ENCODE measurements at places on chromosomes 6 and 20.

GRCh38 chr6:149271348-149272340, 45.9 kb upstream of the TAB2 start:
- no peak overlapping the region for H3K4me3 ChIP-seq
- H3K4me1 ChIP-seq, result no peaks in the 10 kb centered on the region
- H3K27ac ChIP-seq, result no peak overlapping the region
- DNase-seq, result no peak

DNA sequence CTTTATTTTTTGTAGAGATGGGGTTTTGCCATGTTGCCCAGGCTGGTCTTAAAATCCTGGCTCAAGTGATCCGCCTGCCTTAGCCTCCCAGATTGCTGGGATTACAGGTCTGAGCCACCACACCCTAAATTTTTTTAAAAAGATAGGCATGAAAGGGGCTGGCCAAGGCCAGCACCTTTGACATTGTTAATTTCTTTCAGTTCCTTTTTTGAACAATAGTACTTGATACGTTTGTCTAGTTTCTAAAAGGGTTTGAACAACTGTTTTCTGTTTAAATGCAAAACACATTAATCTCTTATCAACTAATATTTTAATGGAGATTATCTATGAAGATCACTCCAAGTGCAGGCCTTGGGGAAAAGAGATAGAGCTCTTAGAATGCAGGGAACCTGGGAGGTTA, 37.6 kb upstream of the PTPRK start:
- H3K36me3 ChIP-seq, result no peaks in the 10 kb centered on the region
- no peaks in the 10 kb centered on the region for H3K4me1 ChIP-seq
- H3K4me3 ChIP-seq, result no peak overlapping the region
- DNase-seq, result no peak
- H3K27ac ChIP-seq, result no peak overlapping the region

- no peak overlapping the region for H3K4me3 ChIP-seq
- H3K27me3 ChIP-seq, result no peaks in the 10 kb centered on the region
- DNase-seq, result peak; percentile 18
Observed at GRCh38 chr20:12171923-12172524, 254.3 kb downstream of the BTBD3 start.

GRCh38 chr20:53582574-53583351, 10.9 kb downstream of the ZNF217 start:
- peaks cover 80% of the 10 kb centered on the region for H3K4me1 ChIP-seq
- H3K4me3 ChIP-seq, result no peak overlapping the region
- peak; percentile 42 for DNase-seq
- no peaks in the 10 kb centered on the region for H3K36me3 ChIP-seq

DNA sequence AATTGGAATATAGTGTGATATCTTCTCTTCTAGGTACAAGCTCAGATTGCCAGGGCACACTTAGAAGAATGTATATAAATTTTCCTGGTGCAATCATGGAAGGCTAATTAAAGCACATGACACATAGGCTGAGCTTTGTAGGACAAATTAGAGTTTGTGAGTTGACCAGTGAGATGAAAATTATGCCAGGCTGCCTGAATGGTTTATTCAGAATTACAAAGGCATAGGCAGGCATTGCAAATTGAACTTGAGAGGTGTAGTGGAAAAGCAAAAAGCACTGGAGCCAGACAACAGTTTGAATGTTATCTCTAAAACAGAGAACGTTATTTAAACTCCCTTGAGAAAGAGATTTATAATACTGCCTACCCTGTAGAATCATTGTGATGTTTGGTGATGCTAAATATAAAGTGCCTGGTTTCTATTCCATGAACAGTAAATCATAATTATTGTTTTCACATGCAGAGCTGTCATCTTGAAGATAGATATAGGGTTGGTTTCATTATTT, 712.1 kb downstream of the TBC1D32 start:
- H3K4me3 ChIP-seq, result no peak overlapping the region
- no peak for DNase-seq
- H3K27me3 ChIP-seq, result no peaks in the 10 kb centered on the region
- no peaks in the 10 kb centered on the region for H3K36me3 ChIP-seq

GRCh38 chr6:165814679-165815078, 151.6 kb upstream of the PDE10A start:
- H3K4me1 ChIP-seq, result peaks cover 5% of the 10 kb centered on the region
- no peak overlapping the region for H3K27ac ChIP-seq
- no peaks in the 10 kb centered on the region for H3K27me3 ChIP-seq
- no peak for DNase-seq
- no peak overlapping the region for H3K4me3 ChIP-seq
- no peaks in the 10 kb centered on the region for H3K36me3 ChIP-seq

DNA sequence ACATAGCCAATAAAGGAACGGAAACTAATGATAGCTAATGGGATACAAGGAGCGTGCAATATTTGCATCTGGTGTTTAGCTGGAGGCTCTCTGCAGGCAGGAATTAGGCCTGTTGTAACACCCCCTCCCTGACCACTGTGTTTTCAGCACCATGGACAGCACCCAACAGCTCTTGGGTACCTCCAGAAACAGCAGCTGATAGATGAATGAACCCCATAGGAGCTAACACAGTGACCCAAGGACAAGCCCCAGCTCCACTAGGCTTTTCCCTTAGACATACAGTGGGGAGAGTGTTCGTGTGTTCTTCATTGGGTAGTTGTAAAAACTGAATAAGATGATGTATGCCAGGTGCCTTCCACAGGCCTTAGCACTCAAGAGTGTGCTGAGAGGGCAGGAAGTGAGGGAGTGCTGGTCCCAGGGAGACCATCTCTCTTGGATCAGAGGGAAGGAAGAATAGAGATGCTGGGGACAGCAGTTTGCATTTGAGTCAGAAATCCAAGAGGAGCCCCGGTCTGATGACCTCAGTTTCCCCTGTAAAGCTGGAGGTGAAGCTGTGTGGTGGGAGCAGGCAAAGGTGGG, 161.3 kb downstream of the PHACTR3 start:
- H3K27me3 ChIP-seq, result no peaks in the 10 kb centered on the region
- H3K27ac ChIP-seq, result no peak overlapping the region
- no peak overlapping the region for H3K4me3 ChIP-seq
- DNase-seq, result no peak

- DNase-seq, result no peak
- no peaks in the 10 kb centered on the region for H3K36me3 ChIP-seq
- H3K4me3 ChIP-seq, result no peak overlapping the region
- no peaks in the 10 kb centered on the region for H3K4me1 ChIP-seq
Observed at GRCh38 chr6:1062786-1063545, 248.9 kb upstream of the FOXQ1 start.

DNA sequence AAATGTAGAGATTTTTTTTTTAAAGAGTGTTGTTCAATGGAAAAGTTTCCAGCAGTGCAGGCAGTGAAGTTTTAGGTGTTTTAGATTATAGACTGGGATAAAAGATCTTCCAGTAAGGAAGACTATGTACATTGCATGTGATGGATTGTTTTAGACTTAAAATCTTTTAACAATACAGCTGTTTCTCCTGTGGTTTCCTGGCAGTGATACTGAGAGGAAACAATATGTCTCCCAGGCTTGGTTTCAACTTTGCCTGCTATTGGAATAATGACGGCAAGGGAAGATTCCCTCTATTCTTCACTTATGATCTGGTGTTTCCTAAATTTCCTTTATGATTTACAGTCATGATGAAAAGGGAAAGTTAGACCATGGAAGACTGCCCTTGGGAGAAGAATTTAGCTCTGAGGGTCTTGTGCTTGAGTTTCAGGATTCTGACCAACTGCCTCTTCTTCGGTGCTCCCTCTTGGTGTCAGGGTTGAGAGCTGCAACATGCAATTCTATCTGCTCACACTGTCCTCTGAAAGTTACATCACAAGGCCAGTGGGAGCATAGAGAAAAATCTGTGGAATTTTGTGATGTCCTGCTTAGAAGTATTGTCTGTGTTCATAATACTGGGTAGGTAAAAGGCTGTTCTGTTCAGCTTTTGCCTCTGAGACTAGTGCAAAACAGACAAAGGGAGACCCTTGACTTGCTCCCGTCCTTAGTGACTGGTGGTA, 262.8 kb upstream of the MAN1A1 start:
- no peak overlapping the region for H3K4me3 ChIP-seq
- no peak for DNase-seq
- H3K27me3 ChIP-seq, result no peaks in the 10 kb centered on the region
- H3K4me1 ChIP-seq, result no peaks in the 10 kb centered on the region
- H3K36me3 ChIP-seq, result no peaks in the 10 kb centered on the region

DNA sequence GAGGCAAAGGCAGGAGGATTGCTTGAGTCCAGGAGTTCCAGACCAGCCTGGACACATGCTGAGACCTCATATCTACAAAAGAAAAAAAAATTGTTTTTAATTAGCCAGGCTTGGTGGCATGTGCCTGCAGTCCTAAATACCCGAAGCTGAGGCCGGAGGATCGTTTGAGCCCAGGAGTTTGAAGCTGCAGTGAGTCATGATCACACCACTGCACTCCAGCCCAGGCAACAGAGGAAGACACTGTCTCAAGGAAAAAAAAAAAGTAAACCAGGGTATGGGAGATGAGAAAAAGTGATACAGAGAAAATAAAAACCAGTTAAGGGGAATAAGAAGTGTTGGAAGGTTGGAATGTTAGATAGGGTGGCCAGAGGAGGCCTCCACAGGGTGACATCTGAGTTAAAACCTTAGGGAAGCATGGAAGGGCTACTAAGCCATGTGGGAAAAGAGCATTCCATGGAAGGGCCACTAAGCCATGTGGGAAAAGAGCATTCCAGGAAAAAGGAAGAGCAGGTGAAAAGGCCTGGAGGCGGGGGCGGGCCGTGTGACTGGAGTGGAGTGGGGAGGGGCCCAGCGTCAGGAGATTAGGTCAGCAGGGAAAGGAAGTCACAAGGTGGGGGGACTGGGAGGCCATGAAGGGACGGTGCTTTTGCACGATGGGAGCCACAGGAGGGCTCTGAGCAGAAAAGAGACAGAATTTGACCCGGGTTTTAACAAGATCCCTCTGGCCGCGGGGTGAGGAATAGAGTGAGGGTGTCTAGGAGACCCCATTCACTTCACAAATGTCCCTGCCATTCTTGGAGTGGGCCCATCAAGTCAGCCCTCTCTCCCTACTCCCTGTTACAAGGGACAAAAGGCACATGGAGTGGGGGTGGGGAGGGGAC, 18.3 kb downstream of the CPNE5 start:
- no peak overlapping the region for H3K4me3 ChIP-seq
- H3K27me3 ChIP-seq, result no peaks in the 10 kb centered on the region
- H3K4me1 ChIP-seq, result no peaks in the 10 kb centered on the region
- H3K36me3 ChIP-seq, result no peaks in the 10 kb centered on the region

GRCh38 chr6:45697605-45698004, 318.1 kb downstream of the CLIC5 start:
- DNase-seq, result no peak
- no peak overlapping the region for H3K27ac ChIP-seq
- no peaks in the 10 kb centered on the region for H3K4me1 ChIP-seq
- H3K36me3 ChIP-seq, result no peaks in the 10 kb centered on the region
- H3K27me3 ChIP-seq, result no peaks in the 10 kb centered on the region
- H3K4me3 ChIP-seq, result no peak overlapping the region

DNA sequence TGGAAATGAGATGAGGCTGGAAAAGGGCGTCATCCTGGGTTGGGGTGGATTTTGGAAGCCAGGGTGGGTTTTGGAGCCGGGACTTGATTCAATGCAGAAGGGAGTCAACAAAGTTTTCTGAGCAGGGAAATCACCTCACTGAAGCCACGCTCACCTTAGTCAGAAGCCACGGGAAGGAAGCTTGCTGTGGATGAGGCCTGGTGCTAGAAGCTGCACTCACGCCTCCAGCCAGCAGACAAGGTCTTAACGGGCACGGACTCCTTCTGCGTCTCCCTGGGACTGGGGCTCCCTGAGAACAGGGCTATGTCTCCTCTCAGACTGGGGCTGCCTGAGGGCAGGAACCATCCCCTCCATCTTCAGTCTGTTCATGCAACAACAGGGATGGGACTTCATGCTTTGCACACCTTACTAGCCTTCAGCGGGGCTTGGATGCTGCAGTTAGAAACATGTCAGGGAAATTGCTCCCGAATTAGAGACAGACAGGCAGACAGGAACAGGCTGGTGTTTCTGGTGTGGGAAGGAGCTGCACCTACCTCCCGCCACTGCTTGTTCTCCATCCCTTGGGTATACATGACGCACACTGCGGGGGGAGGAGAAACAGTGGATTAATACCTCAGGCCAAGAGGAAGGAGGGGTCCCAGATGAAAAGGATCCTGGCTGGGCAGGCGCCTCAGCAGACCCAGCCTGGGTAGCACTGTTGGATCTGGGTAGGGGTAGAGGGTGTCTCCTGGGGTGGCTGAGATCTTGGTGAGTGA, 17.5 kb downstream of the CPNE5 start:
- no peaks in the 10 kb centered on the region for H3K27me3 ChIP-seq
- H3K4me3 ChIP-seq, result no peak overlapping the region
- H3K36me3 ChIP-seq, result no peaks in the 10 kb centered on the region
- DNase-seq, result no peak

GRCh38 chr6:159646733-159647132, 46.3 kb downstream of the SOD2 start:
- H3K36me3 ChIP-seq, result no peaks in the 10 kb centered on the region
- H3K27me3 ChIP-seq, result no peaks in the 10 kb centered on the region
- no peak overlapping the region for H3K27ac ChIP-seq

- no peaks in the 10 kb centered on the region for H3K27me3 ChIP-seq
- H3K4me1 ChIP-seq, result peaks cover 6% of the 10 kb centered on the region
- no peaks in the 10 kb centered on the region for H3K36me3 ChIP-seq
- no peak within 1 kb of the TSS for H3K27ac ChIP-seq
Observed at GRCh38 chr6:47042275-47042791, at the start of gene ADGRF1. Gene ADGRF1, minus strand, starts transcription at chr6:47042332. Its CDS starts 13,271 bp downstream, at chr6:47029061.
